Caki2 (cell line): ENCODE measurements at places on chromosomes 5 and 9.

DNA sequence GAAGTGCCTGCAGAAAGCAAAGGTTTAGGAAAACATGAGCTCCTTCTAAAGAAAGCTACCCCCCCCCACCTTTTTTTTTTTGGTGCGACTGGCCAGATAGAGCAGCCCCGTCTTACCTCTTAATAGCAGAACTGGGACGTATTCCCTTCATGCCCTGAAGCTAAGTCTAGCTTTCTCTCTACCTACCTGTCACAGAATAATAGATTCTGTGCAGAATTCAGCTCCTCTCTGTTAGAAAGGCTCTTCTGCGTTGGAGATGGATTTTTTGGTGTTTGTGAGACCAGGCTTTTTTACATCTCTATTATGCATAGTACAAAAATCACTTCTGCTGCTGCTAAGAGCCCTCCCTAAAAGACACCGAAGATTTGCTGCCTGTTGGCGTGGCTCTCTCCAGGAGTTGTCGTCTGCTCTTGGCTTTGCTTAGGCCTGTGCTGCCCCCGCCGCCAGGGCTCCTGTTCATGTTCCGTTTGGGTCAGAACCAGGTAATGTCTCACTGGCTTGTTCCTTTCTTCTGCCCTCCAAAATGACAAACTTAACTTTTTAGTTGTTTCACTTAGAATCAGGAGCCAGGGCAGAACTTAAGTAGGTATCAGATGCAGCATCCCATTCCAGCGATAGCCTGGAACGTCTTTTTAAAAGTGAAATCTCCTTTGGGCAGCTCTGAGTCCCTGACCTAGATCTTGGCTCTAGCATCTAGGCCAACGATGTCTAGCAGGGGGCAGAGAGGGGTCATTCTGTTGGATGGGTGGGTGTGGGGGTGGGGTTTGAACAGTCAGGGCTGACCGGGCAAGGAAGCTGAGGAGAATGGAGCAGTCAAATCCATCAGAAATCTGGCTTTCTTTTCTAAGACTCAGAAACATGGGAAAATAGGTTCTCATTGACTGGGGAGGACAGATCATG lies 2.5 kb downstream of the TRIO start:
- DNase-seq = no peak

GRCh38 chr5:177554474-177555111 lies at the start of gene FAM193B:
Gene FAM193B, minus strand, starts transcription at chr5:177554563. Its CDS starts 105 bp downstream, at chr5:177554458.
- peak; percentile 95 for DNase-seq

GRCh38 chr5:62731022-62731421 lies 152.4 kb downstream of the LRRC70 start:
- no peak for DNase-seq

- no peak for DNase-seq
These were observed 597.9 kb downstream of the DMRTA1 start for GRCh38 chr9:23044549-23044948.

- DNase-seq = no peak
These were observed 73.4 kb downstream of the ESM1 start for GRCh38 chr5:54912021-54912420.
